ENCODE measurements at places on chromosomes 7 and 10.

DNA sequence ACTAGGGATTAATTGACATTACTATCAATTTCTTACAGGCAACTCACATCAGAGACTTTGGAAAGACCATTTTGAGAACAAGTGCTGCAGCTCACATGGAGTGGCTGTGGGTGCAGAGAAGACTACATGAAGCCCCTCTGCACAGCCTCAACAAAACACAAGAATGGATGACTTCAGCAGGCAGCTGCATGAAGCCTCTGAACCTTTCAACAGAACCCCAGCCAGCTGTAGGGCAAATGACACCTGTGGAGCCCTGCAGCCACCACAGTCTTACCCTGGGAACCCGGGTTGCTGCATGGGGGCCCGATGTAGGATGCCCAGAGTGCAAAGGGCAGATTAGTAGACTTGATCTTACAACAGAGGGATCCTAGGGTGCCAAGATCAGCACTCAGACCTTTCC is 62.0 kb upstream of the CAMK2B start:
- no peak for DNase-seq

GRCh38 chr7:105149827-105150226 is 135.8 kb downstream of the KMT2E start:
- no peak for DNase-seq

DNA sequence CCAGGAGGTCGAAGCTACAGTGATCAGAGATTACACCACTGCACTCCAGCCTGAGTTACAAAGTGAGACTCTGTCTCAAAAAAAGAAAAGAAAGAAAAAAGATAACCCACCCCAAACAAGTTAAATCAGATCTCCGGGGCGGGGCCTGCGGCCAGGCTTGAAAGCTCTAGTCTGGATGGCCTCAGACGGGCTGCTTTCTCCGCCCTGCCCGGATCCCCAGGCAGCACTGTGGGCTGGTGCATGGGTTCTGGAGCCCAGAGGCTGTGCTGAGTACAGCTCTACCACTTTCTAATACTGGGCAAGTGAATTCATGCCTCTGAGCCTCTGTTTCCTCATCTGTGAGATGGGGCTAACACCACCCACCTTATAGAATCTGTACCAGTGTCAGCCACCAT is 83.7 kb downstream of the ZMIZ1 start:
- no peak for DNase-seq

DNA sequence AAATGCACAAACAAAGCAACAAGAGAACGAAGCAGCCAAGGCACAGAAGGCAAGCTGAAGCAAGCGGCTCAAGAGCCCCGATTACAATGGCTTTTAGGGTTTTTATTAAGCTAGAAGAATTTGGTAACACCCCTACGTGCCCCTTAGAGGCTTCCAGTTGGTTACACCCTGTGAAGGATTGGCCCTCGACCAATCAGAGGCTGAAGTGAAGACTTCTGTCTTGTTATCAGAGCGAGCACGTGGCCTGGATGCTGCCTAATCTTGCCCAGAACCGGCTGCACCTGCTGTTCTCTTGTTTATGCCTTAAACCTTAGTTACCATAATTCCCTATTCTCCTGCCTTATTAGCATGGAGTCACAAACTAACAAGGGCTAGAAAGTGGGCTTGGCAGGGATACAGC is 21.4 kb downstream of the KCNK18 start:
- DNase-seq: no peak

DNA sequence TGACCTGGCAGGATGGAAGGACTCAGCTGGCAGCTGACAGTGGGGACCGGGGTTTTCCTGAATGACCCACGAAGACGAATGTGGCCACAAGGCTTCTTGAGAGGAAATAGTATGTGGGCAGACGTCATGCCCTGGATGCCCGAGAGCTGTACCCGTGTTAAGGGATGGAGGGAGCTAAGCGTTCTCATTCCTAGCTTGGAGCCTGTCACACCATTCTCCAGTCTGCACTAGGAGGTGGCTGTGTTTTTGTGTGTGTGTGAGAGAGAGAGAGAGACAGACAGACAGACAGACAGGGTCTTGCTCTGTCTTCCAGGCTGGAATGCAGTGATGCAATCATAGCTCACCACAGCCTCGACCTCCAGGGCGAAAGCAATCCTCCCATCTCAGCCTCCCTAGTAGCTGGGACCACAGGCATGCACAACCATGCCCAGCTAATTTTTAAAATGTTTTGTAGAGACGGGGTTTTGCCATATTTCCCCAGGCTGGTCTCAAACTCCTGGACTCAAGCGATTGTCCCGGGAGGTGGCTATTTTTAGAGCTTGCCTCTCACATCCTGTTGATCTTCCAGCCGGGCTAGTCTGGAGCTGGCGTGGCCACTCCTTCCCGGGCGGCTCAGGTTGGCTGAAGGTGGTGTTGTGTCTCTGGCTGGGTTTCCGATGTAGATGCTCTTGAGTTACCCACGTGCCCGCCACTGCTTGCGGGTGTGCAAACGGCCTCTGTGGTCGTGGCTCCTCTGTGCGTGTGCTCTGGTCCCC is 2.1 kb downstream of the AMZ1 start:
- DNase-seq: no peak

DNA sequence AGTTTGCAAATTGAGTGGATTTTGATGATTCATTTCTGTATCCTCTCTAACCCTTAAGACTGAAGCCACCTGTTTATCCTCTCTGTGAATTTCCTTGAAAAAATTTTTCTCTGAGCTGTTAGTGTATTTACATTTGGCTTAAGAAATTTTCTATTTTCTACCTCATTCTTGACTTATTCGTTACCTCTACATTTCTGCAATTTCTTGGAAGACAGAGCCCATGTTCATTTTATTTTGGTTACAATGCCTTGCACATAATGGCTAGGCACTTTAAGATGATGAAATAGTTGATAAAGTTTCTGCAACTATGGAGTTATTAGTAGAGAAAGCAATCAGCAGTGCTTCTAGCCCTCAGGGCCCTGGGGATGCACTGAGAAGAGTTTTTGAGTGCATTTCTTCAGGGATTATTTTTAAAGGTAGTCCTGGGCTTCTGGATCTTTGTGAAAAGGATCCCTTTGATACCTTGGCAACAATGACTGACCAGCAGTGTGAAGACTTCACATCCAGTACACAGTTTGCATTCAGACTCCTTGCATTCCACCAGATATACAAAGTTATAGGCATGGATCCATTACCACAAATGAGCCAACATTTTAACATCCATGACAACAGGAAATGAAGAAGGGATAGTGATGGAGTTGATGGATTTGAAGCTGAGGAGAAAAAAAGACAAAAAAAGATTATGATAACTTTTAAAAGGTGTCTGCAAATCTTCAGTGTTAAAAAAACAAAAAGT is 68.2 kb downstream of the CH25H start:
- DNase-seq: no peak

- DNase-seq: no peak
Measured at GRCh38 chr10:69483963-69484362, 32.7 kb downstream of the TSPAN15 start.

- DNase-seq: no peak
Measured at GRCh38 chr10:100303724-100304319, 17.3 kb upstream of the BLOC1S2 start.

GRCh38 chr7:45066409-45066808 is 22.4 kb downstream of the NACAD start:
- no peak for DNase-seq

DNA sequence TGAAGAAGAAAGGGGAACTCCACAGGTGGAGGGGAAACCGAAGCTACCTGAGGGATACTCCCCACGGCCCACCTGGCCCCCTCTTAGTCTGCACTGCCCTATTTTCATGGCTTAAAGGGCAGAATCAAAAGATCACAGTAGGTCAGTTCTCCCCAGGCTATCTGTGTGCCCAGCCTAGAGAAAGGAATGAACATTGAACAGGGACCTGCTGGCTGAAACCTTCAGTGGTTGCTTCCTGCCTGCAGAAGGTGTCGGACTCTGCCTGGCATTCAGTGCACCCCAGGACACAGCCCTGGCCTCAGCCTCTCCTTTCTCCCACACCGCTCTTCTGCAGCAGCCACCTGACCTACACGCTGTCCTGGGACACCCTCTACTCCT is 74.5 kb downstream of the PRKAG2 start:
- no peak for DNase-seq

DNA sequence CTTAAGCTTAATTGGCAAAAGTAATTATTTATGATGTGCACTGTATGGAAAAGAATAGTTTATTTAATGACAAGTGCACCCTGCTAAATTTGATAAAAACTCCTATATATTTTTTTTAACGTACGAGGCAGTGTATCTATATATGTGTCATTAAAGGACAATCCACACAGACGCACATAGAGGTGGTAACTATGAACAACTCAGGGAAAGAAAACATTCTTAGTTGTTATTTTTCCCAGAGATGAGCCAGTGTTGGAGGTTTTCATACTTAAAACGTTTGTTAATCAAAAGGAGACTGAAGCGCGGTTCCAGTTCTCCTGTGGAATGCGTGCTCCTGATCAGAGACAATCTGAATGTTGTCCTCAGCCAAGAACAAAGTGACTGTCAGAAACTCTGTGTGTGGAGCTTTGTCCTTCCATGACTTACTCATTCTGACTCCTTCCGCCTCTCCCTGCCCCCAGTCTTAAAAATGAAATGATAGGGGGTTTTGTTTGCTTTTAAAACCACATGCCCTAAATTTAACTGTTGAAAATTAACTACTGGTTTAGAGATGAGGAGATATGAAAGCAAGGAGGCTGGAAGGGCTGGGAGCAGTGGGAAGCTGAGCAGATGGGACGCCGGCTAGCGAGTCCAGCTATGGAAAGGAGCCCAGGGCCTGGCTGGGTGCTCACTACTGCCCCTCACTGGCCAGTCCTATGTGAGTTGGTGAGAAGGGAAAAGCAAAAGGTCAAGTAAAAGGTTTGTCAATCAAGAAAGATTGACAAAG is 99.6 kb downstream of the SVIL start:
- no peak for DNase-seq

- no peak for DNase-seq
Measured at GRCh38 chr10:121187391-121187790, 336.2 kb downstream of the WDR11 start.

DNA sequence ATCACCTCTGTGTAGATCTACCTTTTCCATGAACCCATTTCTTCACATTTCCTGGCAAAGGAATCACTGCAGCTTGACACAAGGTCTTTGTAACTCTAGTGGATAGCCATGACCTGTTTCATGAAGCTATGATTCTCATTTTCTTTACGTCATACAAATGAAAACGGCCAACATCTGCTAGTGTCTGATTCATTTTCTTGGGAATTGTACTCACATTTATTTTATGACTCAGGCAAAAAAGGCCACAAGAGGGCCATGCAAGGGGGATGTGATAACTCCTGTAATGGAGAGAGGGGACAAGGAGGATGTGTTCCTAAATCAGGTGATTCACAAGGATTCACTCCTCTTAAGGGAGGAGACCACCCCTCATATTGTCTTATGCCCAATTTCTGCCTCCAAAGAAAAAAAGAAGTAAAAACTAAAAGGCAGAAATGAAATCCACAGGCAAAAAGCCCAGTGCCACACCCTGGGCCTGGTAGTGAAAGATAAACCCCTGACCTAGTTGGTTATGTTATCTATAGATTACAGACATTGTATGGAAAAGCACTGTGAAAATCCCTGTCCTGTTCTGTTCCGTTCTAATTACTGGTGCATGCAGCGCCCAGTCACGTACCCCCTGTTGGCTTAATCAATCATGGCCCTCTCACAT is 249.9 kb downstream of the IPMK start:
- DNase-seq: no peak

DNA sequence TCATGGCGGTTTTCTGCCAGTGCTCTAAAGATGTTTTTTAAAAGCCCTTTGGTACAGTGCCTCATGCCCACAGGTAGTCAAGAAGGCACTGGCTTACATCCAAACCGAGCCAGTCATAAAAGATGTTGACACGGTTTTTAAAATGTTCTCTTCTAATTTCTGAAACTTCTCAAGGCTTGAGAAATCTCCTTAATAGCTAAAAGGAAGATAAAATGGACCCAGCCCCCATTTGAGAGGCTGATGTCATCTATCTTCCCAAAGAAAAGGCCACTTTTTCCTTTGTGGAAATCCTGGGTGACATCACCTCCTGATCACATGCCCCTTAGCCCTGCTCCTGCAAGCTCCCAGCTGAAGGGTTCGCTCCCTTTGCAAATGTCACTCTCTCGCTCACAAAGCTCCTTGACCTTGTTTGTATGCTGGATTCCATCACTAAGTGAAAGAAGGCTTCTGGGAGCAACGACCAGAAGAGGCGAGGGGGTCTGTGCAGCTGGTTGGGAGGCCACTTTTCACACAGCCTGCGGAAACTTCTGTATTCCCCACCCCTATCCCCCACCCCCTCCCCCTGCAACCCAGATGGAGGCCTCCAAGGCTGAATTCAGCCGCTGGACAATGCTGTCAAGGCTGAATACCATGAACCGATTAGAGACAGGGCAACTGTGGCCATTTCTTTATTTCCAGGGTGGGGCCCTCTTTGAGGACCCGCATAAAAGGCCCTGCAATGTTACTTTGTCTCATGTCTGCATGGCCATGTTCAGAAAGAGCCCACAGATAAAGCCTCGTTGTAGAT is 122.8 kb downstream of the CUBN start:
- DNase-seq: no peak

DNA sequence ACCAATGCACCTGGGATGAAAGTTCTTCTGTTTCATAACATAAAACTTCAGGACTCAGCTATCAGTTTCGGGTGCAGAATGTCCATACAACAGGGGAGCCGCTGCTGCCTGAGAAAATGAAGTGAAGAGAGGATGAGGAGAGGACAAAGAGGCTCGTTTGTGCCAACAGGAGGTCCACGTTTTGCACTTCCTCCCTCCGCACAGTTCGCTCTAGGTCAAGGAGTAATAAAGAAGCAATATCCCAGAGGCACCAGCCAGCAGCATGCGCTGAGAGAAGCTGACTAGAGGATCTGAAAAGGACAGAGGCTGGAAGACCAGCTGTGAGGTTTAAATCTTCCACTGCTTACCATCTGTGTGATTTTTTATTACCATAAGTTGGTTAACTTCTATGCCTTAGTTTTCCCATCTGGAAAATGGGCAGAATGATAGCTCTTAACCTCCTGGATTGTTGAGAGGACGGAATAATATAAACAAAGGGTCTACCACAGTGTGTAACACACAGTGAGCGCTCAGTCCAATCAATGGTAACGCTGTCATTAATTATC is 709 bp downstream of the GPAM start:
- no peak for DNase-seq

GRCh38 chr7:143280160-143280559 is 4.6 kb upstream of the TMEM139 start:
- no peak for DNase-seq

- no peak for DNase-seq
Measured at GRCh38 chr7:139453673-139454321, 29.7 kb downstream of the KLRG2 start.

DNA sequence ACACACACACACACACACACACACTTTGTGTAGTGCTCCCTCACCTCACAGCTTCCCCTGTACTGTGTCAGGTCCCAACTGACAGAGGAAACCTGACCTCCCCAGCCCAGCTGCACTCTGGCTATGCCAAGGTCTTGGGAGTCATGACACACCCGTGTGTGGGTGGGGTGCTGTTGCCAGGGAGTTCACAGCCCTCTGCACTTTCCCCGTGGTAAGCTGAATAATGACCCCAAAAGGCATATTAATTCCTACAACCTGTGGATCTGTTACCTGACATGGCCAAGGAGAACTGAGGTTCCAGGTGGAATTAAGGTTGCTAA is 8.9 kb upstream of the NANOS1 start:
- no peak for DNase-seq
